ENCODE measurements at places on chromosomes 4 and X.

GRCh38 chr4:83709627-83710026 lies 173.7 kb downstream of the GPAT3 start:
- DNase-seq: no peak

DNA sequence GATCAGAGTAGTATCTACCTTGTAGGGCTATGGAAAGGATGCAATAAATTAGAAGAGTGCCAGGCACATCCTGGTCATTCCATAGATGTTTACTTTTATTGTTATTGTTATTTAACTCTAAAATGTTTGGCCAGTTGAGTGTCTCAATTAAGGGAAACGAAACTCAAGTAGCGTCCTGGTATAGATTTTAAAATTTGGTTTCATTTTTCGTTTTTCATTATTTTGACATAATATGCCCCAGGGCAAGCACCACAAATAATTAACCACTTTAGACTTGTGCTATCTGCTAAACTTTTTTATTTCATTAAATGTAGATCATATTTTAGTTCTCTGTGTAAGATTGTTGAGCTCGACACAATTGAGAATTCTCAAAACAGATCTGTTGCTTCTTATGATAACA lies 179.7 kb upstream of the PRPS2 start:
- DNase-seq: no peak

- no peak for DNase-seq
Observed at GRCh38 chr4:76952071-76952470, 2.5 kb downstream of the SEPTIN11 start.

DNA sequence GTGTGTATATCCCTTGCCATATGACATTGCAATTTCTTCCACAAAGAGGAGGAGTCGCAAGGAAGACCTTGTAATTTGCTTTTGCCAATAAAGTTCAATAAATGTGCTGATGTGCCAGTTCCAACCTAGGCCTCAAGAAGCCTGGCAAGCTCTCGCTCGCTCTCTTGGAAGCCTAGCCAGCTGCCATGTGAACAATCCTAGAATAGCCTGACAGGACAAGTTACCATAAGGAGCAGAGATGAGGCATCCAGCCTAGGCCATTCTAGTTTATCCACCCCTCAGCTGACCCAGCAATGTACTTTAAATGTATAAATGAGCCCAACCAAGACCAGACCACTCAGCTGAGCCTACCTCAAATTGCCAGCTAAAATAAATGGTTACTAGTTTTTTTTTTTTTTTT lies 145.7 kb upstream of the QRFPR start:
- DNase-seq: no peak

GRCh38 chr4:143148521-143148920 lies 36.2 kb upstream of the USP38 start:
- no peak for DNase-seq

GRCh38 chr4:44616621-44617020 lies 34.8 kb downstream of the YIPF7 start:
- no peak for DNase-seq

DNA sequence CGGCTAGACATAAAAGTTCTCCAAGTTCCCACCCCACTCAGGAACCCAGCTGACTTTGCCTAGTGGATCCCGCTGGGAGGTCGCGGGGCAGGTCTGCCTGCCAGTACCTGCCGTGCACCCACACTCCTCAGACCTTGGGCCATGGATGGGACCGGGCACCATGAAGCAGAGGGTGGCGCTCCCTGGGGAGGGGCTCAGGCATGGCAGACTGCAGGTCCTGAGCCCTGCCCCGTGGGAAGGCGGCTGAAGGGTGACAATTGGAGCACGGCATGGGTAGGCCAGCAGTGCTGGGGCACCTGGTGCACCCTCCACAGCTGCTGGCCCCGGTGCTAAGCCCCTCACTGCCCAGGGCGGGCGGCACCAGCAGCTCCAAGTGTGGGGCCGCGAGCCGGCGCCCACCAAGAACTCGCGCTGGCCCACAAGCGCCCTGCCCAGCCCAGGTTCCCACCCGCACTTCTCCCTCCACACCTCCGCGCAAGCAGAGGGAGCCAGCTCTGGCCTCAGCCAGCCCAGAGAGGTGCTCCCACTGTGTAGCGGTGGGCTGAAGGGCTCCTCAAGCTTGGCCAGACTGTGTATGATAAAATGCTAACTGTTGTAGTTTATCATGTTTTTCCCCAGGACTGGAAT lies 63.1 kb downstream of the UGT2A2 start:
- DNase-seq: no peak

DNA sequence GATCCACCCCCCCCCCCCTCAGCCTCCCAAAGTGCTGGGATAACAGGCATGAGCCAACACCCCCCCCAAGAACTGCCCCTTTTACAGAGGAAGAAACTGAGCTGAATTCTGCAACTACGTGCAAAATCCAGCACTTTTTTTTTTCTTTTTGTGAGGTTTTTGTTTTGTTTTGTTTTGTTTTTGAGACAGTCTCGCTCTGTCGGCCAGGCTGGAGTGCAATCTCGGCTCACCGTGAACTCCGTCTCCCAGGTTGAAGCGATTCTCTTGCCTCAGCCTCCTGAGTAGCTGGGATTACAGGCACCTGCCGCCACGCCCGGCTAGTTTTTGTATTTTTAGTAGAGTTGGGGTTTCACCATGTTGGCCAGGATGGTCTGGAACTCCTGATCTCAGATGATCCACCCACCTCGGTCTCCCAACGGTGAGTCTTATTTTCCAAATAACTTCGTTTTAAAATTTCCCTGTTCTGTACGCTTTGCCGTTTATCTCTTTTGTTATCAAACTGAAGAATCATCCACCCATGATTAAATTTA lies 4.9 kb downstream of the CRLF2 start:
- no peak for DNase-seq

- no peak for DNase-seq
Observed at GRCh38 chr4:109977854-109978501, 65.3 kb downstream of the EGF start.

DNA sequence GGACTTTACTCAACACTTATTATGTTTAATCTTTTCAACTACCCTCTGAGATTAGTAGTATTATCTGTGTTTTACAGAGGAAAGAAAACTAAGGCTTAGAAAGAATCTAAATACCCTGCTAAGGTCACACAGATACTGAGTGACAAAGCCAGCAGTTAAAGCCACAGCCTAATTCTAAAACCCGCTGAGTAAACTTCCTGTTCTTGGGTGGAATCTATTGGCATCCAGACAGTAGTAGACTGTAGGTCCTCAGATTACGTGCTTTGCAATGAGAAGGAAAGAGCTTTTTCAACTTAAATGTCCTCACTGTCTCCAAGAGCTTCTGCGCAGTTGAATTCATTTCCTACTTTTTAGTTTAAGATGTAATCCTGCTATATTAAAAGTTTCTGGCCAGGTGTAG lies 126.0 kb downstream of the TENM3 start:
- DNase-seq: no peak

DNA sequence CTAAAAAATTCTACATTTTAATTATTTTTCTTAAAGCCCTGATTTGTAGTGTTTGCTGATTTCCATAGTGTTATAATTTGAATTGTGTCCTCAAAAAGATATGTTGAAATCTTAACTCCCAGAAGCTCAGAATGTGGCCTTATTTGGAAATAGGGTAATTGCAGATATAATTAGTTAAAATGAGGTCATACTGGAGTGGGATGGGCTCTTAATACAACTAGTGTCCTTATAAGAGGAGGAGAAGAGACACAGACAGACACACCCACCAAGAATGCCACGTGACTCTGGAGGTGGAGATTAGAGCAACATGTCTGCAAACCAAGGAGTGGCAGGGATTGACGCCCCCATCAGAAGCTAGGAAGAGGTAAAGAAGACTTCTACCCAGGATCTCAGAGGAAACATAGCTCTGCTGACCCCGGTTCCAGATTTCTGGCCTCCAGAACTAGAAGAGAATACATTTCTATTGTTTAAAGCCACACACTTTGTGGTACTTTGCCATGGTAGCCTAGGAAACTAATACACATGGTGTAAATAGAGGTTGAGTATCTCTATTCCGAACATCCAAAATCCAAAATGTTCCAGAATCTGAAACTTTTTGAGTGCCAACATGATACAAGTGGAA lies 70.5 kb upstream of the IRF2 start:
- DNase-seq: no peak

DNA sequence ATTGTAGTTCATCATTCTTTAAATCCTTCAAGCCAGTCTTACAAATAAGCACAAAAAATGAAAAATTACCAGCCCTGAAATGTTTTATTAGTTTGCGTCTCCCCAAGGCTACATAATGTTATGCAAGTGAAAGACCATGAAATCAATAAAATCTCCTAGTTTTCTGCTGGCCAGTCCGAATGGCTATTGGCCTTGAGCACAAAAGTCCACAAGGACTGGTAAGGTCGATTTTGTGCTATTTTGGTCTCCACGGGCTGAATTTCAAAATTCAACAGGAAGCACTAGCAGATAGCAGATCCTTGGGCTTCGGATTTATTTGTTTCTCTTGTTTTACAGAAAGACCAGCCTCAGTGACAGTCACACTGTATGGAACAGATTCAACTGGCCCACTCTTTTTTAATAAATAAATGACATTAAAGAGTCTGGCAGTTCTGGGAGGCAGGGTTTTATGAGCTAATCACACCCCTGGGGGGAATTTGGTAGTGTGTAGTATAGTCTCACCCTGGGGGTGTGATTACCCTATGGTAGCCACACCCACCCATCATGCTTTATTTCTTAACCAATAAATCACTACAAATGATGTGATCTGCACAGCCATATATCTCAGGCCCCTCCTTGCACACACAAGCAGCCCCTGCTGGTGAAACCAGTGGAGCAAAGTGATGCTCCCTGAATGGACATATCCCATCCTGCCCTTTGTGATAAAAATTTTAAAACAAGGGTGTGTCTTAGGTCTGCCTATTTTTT lies 51.1 kb upstream of the TMEM33 start:
- no peak for DNase-seq

GRCh38 chr4:104986306-104986705 lies 160.4 kb upstream of the TET2 start:
- DNase-seq: no peak

DNA sequence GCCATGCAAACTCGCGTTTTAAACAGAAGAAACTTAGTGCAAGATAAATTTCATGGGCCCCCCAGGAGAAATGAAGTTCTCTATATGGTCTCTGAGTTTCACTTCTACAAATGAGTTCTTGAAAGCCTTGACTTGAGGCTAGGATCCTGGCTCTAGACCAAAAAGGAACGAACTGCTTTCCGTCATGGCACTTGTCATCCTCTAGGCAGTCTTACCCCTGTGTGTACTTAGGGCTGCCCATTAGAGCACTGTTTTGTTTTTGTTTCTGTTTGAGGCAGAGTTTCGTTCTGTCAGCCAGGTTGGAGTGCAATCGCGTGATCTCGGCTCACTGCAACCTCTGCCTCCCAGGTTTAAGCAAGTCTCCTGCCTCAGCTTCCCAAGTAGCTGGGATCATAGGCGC lies 29.0 kb downstream of the RNF4 start:
- no peak for DNase-seq

DNA sequence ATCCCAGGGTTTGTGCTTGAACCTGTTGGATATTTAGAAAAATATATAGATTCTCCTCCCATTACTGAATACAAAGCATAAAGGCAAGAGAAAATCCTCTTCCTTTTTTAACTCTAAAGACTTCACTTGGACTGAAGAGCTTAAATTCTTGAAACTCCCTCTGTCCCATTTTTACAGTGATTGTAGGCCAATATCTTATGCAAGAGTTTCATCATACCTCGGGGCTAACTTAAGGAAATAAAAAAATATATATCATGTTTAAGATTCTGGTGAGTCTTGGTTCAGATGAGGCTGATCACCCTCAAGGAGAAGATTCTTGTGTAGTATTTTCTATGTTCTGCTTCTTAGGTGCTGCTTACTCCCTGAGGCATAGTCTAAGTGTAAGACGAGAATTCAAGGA lies 1449.6 kb downstream of the C4orf33 start:
- no peak for DNase-seq

- no peak for DNase-seq
Observed at GRCh38 chr4:70624226-70624793, 4.2 kb upstream of the ENAM start.
